Sciatic nerve (tissue), 2 donors: ENCODE measurements at places on chromosomes 4 and X. TPM values are rescaled to one million over a fixed set of nuclear protein-coding genes. Genes with fewer than 3 reads are reported as not detected.

The STATH gene
- not detected for total RNA-seq

The C4orf54 gene
- not detected for total RNA-seq

The BGN gene
- total RNA-seq = 115 TPM

DNA sequence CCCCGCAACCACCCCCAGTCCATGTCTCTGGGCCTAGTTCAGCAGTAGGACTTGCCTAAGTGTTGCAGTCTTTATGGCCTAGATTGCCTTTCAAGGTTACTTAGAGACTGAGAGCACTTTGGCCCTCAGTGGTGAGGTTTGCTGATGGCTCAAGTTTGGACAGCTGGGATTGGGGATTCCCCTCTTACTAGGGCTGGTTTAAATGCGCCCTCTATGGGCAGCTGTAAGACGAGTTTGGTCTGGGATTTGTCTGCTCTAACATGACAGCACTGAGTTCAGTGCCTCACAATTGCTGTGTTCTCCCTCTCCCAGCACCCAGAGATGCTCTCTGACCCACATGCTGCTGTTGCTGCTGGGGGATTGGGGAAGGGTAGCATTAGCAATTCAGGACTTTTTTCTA lies 23.1 kb downstream of the DACH2 start:
- no peak for DNase-seq

- DNase-seq = no peak
Observed at GRCh38 chr4:171924746-171925376, 111.7 kb downstream of the GALNTL6 start.

DNA sequence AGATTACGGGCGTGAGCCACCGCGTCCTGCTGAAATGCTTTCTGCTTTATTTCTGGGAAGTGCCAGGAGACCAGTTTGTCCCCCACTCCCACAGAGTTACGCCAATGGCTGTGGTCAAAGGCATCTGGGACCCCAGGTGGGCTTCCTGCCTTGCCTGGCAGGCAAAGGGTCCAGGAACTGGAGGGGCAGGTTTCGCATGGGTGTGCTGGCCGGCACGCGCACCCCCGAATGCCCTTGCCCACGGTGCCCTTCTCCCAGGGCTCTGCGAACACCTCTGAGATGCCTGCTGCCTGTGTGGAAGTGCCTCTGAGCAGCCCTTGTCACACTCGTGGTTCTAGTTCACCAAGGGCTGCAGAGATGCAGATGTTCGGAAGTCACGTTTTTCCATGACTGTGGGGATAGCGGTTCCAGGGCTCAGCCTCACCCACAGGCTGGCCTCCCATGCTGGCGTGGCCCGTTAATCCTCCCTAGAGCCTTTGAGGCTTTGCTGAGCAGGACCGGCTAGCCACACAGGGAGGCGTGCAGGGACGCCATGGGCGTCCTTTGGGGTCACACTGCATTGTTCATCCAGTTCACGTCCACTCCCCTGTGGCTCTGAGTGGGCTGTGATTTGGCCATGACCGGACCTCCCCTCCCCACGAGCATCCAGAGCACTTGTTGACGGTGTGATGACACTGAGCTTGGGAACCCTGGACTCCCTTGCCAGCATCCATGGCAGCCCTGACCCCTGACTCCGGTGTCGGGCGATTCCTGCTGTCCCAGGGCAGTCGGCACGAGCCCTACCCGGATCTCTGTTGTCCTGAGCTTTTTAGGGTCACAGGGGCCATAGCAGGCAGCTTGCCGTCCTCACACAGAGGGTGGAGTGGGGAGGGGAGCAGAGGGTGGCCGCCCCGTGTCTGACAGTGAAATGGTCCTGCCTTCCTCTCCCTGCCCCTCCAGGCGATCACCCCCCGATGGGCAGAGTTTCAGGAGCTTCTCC lies 12.7 kb upstream of the ADD1 start:
- DNase-seq = peak; percentile 53
